ENCODE measurements at places on chromosomes 7 and 10.

DNA sequence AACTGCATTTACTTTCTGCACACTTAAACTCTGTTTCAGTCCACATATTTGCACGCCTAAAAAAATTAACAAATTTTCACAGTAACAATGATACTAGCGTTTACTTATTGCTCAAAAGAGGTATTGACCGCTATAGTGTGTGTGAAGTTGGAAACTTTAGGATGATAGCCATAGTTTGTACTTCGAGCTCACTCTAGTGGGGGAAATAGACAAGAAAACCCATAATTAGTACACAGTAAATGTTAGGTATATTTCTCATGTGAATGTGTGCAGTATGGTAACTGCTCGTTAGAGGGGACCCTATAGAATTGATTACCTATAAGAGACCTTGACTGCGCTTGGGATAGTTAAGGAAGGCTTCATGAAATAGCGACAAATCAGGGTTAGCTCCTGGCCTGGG is 238.4 kb downstream of the AUTS2 start:
- no peak for DNase-seq

DNA sequence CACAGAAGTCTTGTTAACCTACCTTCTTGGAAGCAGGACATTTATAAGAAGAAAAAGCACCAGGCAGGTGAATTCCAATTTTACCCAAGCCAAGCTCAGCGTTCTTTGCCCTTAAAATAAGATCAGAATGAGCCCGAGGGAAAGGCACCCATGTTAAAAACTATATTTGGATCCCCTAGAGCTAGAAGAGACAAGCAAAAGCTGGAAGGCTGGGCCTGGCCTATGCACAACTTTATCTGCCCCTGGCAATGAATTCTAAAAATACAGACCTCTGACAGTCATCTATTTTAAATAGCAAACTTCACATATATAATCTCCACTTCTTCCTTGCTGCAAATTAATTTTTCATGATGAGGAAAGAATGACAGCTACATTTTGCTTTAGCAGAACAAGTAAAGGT is 180.9 kb downstream of the FGFR2 start:
- no peak for DNase-seq

DNA sequence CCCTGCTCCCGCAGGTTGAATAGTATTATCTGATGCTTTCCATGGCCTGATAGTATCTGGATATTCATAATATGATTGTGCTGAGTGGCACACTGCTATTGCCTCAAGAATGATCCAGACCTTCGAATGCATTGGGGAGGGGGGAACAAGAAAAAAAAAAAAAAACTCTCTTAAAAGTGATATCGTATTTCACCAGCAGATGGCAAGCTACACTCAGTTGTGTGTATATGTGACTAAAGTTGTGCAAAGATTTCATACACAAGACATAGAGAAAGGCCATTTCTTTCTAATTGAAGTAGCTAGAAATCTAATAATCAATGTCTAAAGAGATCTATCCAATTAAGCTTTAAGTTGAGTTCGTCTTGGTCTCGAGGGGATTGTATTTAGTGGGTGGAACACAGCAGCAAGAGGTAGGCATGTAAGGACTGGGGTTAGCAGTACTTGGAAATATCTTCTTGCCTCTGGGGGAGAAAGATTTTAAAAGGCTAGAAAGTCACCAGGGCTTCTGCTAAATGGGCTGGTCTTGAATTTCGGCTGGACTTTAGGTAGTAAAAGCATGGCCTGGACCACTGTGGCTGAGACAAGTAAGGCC is 15.3 kb downstream of the SFRP4 start:
- DNase-seq: no peak

- no peak for DNase-seq
Observed at GRCh38 chr10:88705958-88706357, at the start of gene LIPK. Gene LIPK (plus strand): TSS chr10:88706249. CDS start chr10:88724544, 18,295 bp downstream.

DNA sequence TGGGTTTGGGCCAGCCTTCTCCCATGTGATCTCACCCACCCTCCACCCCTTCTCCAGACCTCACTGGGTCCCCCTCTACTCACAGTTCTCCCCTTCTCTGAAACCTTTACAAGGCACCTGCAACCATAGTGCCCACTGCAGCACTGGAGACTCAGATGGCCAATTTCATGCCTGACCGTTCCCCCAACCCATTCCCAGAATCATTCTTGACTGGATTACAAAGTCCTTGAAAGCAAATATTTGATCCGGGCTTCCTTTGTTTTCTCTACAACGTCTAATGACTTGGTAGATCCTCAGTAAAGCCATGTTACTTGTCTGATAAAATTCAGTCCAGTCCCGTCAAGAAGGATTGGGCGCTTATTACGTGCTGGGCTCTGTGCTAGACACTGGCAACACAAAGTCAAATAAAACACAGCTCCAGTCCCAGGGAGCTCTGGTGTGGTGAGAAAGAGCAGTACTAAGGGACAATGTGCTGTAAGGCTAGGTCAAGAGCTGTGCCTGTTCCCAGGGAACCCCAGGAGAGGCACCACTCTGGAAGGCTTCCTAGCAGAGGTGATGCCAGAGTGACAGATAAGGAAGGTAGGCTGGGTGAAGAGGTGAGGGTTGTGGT is 36.5 kb downstream of the SH3PXD2A start:
- DNase-seq: no peak

- no peak for DNase-seq
Observed at GRCh38 chr10:100307684-100308083, 21.2 kb upstream of the BLOC1S2 start.

DNA sequence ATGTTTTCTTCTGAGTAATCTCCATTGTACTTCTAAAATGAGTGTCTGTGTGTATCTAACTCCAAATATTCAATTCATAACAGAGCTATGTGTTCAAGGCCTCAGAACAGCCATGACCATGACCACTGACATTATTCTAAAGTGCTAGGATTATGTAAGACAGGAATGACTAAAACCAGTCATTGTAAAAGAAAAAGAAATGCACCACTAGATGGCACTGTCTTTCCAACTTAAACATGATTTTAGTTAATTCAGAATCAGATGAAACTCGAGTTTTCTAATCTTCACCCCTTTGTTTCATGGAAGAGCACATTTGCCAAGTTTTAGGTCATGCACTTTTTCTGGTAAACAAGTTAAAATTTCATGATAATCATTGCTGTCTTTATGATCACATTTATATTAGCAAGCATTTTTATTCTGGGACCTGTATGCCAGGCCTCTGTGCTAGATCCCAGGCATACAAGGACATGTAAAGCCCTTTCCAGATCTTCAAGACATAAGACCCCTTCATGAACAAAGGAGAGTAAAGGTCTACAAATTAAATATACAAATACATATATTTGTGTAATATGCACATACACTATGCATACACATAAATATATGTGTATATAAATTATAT is 26.1 kb upstream of the RSU1 start:
- DNase-seq: no peak

GRCh38 chr10:42952349-42952748 is 124.5 kb upstream of the RET start:
- DNase-seq: no peak

DNA sequence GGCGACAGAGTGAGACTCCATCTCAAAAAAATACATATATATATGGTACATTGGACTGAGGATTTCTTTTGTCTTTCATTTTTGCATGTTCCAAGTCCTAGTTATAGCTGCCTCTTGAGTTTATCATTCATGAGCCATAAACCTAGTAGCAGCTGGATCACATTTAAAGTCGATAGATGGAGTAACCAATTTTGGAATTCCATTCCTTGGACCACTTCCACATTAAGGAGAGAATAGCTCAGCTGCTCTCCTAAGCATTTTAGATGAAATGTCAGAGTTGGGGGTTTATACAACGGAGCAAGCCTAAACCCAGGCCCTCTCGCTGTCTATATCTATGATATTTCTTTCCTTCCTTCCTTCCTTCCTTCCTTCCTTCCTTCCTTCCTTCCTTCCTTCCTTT is 141.2 kb downstream of the LYZL1 start:
- DNase-seq: no peak

- DNase-seq: no peak
Observed at GRCh38 chr7:148982654-148983199, 45.6 kb downstream of the PDIA4 start.

DNA sequence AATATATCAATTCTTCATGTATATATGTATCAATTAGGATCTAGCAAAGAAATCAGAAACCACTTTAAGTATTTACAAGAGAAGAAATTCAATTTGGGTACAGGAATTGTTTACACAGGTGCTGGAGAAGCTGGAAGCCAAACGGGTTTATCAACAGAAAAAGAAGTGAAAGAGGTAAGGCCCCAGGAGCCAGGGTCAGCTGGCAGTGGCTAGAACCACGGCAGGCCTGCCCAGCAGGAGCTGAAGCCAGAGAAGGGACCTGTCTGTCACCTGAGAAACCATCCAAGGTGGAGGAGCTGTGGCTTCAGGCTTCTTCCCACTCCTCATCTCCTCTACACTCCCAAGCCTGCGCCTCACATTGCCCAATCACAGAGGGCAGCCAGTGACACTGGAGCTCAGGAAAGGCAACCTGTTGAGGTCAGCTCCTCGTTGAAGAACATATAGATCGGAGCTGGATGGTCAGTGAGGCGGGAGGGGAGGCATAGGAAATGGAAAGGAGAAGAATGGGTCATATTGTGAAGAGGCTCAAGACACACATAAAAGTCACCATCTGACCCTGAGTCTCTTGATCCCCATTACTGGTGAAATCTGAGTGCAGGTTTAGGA is 182.6 kb downstream of the REEP3 start:
- no peak for DNase-seq

DNA sequence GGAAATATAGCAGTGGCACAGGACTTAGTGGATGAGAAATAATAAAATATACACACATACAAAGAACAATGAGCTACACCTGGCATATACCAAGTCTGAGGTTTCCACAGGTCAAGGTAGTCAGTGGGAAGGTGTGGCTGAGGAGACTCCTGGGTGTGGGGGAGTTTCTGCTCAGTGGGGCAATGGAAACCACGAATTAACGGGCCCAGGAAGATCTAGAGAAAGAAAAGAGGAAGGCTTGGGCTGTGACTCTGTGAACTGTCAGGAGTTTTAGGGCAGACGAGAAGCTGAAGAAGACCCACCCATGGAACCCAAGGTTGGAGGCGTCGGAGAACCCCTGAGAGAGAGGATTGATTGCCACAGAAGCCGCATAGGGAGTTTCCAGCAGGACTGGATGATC is 196.5 kb downstream of the HERPUD2 start:
- DNase-seq: no peak

DNA sequence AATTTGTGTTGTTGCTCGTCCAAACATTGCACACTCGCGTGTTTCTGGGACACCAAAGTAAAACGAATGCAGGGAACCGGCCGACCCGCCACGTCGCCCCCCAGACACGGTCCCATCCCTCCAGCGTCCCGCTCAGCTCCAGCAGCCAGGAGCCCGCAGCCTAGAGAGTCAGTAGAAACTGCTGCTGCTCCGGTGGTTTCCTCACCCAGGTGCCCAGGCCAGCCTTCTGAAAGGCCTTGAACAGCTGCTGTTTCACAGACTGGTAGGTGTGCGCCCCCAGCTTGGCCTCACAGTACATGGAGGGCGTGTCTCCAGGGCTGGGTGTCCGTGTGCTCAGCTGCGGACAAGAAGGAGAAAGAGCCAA is 126.8 kb downstream of the WDR37 start:
- no peak for DNase-seq

DNA sequence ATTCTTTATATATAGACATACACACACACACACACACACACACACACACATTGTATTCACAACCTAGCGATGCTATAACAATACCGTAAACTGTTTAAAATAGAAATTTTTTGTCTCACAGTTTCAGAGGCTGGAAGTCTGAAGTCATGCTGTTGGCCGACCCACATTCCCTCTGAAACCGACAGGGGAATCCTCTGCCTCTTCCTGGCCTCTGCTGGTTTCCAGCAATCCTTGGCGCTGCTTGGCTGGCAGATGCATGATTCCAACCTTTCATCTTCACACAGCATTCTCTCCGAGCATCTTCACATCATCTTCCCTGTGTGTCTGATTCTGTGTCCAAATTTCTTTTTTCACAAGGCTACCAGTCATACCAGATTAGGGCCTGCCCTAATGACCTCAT is 94.8 kb downstream of the CCDC71L start:
- DNase-seq: no peak

- no peak for DNase-seq
Observed at GRCh38 chr7:66950763-66951162, 29.7 kb downstream of the TMEM248 start.

DNA sequence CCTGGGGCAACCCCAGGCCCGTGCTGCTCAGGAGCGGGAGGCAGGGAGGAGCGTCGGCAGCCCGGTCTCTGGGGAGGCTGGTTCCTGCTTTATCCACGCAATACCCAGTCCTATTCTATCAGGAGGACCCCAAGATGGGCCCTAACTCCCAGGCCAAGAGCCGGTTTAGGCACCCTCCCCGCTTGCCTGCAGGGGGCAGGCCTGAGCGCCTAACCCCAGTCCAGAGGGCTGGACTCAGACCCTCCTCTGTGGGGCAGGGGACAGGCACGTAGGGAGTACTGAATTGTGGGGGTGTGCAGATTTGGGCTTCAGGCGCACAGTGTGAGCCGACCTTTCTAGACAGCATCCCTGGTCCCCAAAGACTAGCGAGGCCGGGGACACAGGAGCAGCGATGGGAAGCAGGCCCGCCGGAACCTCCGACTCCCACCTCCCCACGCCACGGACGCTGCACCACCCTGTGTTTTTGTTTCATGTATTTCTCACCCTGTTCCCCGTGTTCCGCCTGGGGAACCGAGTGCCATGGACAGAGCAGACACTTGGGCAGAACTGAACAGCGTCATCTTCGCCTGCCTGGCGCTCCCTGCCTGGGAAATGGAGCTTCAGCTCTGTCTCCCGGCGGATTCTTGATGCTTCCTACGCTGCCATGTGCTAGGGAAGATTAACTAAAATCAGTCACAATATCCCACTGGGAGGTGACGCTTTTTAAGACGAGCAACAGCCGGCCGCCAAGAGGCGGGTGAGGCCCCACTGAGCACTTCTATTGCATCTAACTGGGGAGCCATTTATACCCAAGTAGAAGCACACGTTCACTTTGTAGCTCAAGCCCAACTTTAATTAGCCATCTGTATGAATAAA is 5.3 kb downstream of the NUDT1 start:
- DNase-seq: no peak

- DNase-seq: no peak
Observed at GRCh38 chr7:44294325-44295069, 30.9 kb downstream of the CAMK2B start.

DNA sequence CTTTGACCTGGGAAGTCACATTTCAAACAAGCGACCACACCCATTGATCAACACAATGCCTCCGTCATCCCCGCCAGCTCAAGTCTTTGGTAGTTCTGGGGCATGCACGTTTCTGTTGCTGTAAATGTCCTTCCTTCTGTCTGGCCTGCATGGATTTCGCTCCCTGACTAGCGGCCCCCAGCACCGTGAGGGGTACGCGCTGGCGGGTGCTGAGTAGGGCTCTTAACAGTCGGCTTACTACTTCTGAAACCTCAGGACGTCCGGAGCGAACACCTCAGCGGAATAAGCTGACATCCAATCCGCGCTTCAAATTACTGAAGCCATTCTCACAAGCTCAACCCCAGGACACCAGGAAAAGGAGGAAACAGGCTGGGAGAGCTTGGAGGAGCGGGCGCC is 505 bp downstream of the NUDCD3 start:
- peak; percentile 21 for DNase-seq

GRCh38 chr10:28891058-28891713 is 213.9 kb downstream of the BAMBI start:
- DNase-seq: no peak

GRCh38 chr7:32582036-32582435 is 86.7 kb downstream of the AVL9 start:
- no peak for DNase-seq

GRCh38 chr10:19785366-19785765 is 30.9 kb upstream of the PLXDC2 start:
- no peak for DNase-seq

Measured in stimulated activated CD4-positive, alpha-beta T cell treated with anti-CD3 and anti-CD28 coated beads, Interleukin-2, amount 100 ng/mL, for 4 hours (primary cell).